ENCODE measurements at places on chromosomes 3 and 15.

- H3K4me3 ChIP-seq: no peak overlapping the region
- no peak for DNase-seq
- H3K27ac ChIP-seq: no peak overlapping the region
- no peaks in the 10 kb centered on the region for H3K4me1 ChIP-seq
- no peaks in the 10 kb centered on the region for H3K36me3 ChIP-seq
Observed at GRCh38 chr15:74343797-74344127, 23.7 kb downstream of the CYP11A1 start.

GRCh38 chr3:155018621-155019330 lies 61.3 kb upstream of the MME start:
- no peak for DNase-seq
- no peaks in the 10 kb centered on the region for H3K36me3 ChIP-seq
- no peak overlapping the region for H3K4me3 ChIP-seq
- H3K27me3 ChIP-seq: no peaks in the 10 kb centered on the region
- no peaks in the 10 kb centered on the region for H3K4me1 ChIP-seq
- no peak overlapping the region for H3K27ac ChIP-seq

DNA sequence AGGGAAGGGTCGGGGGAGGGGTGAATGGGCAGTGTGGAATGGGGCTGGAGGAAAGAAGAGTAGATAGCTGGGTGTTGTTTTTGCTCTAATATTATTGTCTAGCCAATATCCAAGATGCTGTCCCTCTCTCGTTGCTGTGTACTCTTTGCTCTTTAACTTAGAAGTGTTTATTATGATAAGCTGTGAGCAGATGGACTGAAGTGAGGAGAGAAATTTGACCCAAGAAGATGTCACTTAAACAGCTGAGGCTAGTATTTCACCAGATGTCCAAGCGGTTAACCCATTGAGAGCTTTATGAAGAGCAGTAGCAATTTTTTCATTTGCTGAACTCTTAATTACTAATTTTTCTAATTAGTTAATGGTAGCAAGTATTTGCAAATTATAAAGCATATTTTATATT lies 212.2 kb upstream of the TP63 start:
- H3K36me3 ChIP-seq: no peaks in the 10 kb centered on the region
- H3K27ac ChIP-seq: no peak overlapping the region
- no peak overlapping the region for H3K4me3 ChIP-seq
- no peak for DNase-seq

- no peaks in the 10 kb centered on the region for H3K36me3 ChIP-seq
- H3K4me1 ChIP-seq: no peaks in the 10 kb centered on the region
- no peaks in the 10 kb centered on the region for H3K27me3 ChIP-seq
- no peak for DNase-seq
- H3K4me3 ChIP-seq: no peak overlapping the region
Observed at GRCh38 chr15:55627730-55628368, 39.7 kb upstream of the PYGO1 start.

GRCh38 chr3:27713435-27714145 lies 8.5 kb downstream of the EOMES start:
- no peaks in the 10 kb centered on the region for H3K4me1 ChIP-seq
- H3K27me3 ChIP-seq: no peaks in the 10 kb centered on the region
- no peak overlapping the region for H3K27ac ChIP-seq

DNA sequence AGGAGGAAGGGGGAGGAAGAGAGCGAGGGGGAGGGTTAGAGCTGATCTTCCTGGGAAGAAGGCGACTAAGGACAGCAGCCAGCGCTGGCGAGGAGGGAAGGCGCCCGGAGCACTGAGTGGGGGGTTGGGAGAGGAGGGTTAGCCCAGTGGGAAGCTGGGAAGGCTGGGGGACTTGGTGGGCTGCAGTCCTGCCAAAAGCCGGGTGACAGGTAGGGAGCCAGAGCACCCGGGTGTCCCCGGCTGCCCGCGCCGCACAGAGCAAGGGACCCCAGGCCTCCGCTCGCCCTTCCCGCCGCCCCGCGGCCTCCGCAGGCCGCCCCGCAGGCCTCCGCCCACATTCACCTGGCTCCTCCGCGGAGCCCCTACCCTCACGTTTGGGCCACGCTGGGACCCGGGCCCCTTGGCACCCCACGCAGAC lies 448 bp downstream of the SLC12A8 start:
- H3K27ac ChIP-seq: no peak overlapping the region
- no peaks in the 10 kb centered on the region for H3K27me3 ChIP-seq
- H3K36me3 ChIP-seq: no peaks in the 10 kb centered on the region
- DNase-seq: no peak
- H3K4me1 ChIP-seq: peaks cover 14% of the 10 kb centered on the region

DNA sequence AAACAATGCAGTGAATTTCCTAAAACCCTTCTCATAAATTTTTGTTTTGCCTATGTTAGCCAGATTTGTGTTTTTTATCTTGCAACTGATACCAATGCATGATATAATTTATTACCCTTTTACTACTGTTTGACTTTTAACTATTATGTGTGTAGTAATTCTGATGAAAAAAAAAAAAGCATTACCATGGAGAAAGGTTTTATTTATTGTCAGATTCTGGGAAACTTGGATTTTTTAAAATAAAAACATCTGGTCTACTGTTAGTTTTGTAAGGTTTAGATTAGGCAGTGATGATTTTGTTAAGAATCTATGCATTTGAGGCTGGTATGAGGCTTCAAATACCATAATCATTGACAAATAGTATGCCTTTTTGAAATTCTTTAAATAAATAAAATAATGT lies 470.4 kb upstream of the ROBO1 start:
- H3K4me3 ChIP-seq: no peak overlapping the region
- no peak overlapping the region for H3K27ac ChIP-seq
- no peaks in the 10 kb centered on the region for H3K27me3 ChIP-seq
- H3K36me3 ChIP-seq: no peaks in the 10 kb centered on the region

GRCh38 chr3:15384510-15385237 lies 42.7 kb downstream of the METTL6 start:
- no peaks in the 10 kb centered on the region for H3K36me3 ChIP-seq
- H3K4me1 ChIP-seq: no peaks in the 10 kb centered on the region
- no peak overlapping the region for H3K4me3 ChIP-seq
- H3K27ac ChIP-seq: peak overlapping the region; percentile 64

DNA sequence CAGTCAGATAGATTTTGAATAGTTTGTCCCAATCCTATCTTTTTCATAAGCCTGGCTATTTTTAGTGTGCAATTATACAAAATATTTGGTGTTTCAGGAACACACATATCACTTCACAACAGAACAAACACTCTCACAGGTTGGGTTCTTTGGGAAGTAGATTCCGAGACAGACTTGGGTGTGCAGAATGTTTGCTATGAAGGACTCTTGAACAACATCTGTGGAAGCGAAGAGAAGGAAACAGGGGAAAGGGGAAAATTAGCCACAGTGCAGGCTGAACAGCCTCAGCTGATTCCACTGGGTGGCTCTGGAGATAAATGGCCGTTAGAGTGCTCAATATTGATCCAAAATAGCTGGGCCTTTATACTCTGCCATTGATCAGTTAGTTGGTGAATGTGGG lies 61.8 kb downstream of the GUCA1C start:
- H3K4me3 ChIP-seq: no peak overlapping the region
- no peaks in the 10 kb centered on the region for H3K36me3 ChIP-seq
- H3K27me3 ChIP-seq: no peaks in the 10 kb centered on the region

GRCh38 chr15:88894348-88894818 lies 961 bp downstream of the HAPLN3 start:
- H3K4me1 ChIP-seq: no peaks in the 10 kb centered on the region
- peak; percentile 83 for DNase-seq
- no peak overlapping the region for H3K27ac ChIP-seq
- H3K4me3 ChIP-seq: peak overlapping the region; percentile 64

DNA sequence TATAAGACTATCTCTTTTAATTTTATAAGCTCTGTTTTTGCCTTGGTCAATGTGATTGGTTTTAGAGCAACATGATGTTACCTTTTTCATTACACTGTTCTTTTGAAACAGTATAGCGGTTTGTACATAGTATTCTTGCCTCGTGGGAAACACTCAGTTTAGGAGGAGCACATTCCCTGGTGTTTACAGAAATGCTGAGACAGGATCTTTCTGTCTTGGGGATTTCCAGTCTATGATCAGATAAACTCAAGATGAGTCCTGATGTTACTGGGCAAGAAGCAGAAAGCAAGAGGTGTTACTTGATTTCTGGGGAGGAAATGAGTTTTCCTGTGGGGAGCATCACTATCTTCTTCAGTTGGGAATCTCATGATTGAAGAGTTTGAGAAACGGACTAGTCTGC lies 2.5 kb downstream of the TMEM266 start:
- H3K4me3 ChIP-seq: no peak overlapping the region
- H3K27me3 ChIP-seq: no peaks in the 10 kb centered on the region
- no peak for DNase-seq

GRCh38 chr3:114527036-114527644 lies 233.3 kb downstream of the TIGIT start:
- DNase-seq: no peak
- H3K27me3 ChIP-seq: no peaks in the 10 kb centered on the region
- H3K4me3 ChIP-seq: no peak overlapping the region
- H3K27ac ChIP-seq: no peak overlapping the region

DNA sequence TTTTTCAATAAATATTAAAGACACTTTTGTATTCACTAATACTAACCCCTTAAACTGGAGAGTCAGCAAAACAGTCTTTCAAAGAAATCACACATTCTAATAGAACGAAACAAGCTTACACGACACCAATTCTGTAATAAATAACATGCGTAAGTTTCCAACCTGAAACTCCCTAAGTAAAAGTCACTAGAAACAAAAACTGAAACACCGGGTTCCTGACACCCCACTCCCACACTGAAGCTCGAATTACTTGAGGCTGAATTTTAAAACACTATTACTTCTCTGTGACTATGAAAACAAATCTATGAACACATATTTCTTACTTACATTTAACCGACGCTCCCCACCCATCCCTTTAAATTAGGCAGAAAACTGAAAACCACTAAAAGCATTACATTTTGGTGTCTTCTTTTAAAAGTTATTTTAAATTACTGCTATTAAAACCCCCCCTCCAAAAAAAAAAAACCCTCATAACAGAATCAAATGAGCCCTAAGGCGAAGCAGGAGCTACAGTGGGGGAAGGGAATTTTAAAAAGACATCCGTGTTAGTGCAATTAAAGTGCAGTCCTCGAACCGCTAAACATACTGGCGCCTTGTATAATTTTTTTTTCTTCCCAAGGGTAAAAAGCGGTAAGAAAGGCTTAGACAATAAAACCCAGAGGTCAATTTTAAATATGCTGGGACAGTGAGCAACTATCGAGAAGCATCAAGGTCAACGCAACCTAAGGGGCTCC lies 878 bp downstream of the SPPL2A start:
- peak overlapping the region; percentile 91 for H3K4me3 ChIP-seq
- no peaks in the 10 kb centered on the region for H3K36me3 ChIP-seq

DNA sequence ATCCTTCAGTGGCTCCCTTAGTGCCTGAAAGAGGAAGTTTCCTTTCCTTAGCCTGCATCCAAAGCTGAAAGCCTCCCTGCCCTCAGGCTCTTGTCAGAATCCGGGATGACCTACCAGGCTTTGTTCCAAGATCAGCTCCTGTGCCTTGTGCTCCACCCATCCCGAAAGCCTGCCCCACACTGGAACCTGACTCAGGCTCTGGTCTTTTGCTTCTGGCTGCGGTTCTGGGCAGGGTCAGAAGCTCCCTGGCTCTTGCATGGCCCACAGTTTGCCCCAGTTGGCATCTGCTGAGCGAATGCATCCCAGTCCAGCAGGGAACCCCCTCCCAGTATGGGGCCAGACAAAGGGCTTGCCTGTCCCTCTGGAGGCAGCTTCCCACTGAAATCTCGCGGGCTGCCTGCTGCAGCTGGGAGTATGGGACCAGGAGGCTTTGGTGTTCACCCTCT lies 25.9 kb upstream of the KIF23 start:
- H3K27ac ChIP-seq: no peak overlapping the region
- H3K4me1 ChIP-seq: no peaks in the 10 kb centered on the region
- no peak for DNase-seq
- no peaks in the 10 kb centered on the region for H3K36me3 ChIP-seq
- H3K4me3 ChIP-seq: no peak overlapping the region

DNA sequence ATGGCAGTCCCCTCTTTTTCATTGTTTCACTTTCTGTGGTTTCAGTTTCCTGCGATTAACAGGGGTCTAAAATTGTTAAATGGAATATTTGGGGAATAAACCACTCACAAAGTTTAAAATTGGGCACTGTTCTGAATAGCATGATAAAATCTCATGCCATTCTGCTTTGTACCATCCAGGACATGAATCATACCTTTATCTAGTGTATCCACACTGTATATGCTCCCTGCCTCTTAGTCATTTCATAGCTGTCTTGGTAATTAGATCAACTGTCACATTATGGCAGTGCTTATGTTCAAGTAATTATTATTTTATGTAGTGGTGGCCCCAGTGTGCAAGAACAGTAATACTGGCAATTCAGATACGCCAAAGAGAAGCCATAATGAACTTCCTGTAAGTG lies 734.5 kb downstream of the ZPLD1 start:
- no peak overlapping the region for H3K27ac ChIP-seq
- no peaks in the 10 kb centered on the region for H3K27me3 ChIP-seq
- H3K4me3 ChIP-seq: no peak overlapping the region
- H3K36me3 ChIP-seq: no peaks in the 10 kb centered on the region

DNA sequence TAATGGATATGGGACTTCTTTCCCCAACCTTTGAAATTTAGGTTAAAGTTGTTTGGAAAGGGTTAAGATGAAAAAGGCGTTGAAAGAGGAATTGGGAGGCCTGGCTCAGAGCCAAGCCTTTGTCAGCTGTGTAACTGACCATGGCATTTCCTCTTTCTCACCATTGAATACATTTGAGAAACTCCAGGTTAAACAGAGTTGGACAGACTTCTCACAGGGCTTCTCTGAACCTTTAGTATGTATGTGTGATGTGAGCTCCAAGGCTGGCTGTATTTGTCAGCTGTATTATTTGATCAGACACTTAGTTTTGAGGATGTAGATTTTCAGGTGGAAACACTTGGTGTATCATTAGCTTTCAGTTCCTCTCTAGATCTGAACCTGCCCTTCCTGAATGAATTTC lies 136.4 kb upstream of the GOLGA6L4 start:
- H3K4me1 ChIP-seq: no peaks in the 10 kb centered on the region
- H3K27ac ChIP-seq: no peak overlapping the region
- H3K27me3 ChIP-seq: no peaks in the 10 kb centered on the region
- H3K4me3 ChIP-seq: no peak overlapping the region
- no peak for DNase-seq

DNA sequence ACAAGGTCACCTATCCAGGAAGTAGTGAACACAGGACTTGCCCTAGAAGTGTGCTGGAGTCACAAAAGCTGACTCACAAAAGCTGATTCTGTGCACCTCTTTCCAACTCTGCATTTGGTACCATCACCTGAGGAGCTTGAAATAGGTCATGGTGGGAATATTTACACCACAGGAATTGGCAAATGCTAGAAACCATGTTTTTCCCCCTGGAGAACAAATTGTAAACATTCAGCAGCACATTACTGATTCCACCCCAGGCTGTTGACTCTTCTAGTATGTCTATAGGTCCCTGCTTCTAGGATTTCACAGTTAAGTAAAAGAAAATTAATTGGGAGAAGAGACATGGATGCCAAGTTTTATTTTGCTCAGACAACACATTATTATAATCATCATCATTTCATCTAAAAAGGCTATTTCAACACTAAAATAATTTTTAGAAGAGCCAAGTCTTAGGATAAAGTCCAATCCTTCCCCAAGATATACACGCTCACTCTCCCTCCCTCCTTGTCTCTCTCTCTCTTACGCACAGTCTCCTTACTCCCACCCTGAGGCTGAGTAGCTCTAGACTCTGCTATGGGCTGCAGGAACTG lies 24.7 kb downstream of the CACNA2D2 start:
- no peak for DNase-seq
- no peaks in the 10 kb centered on the region for H3K27me3 ChIP-seq
- no peaks in the 10 kb centered on the region for H3K4me1 ChIP-seq
- H3K36me3 ChIP-seq: no peaks in the 10 kb centered on the region

- DNase-seq: peak; percentile 73
- no peaks in the 10 kb centered on the region for H3K4me1 ChIP-seq
- no peaks in the 10 kb centered on the region for H3K36me3 ChIP-seq
- H3K27me3 ChIP-seq: no peaks in the 10 kb centered on the region
Observed at GRCh38 chr15:63048776-63049665, 6.5 kb downstream of the TPM1 start.

All from Peyer's patch (tissue), 4 donors.